CD4-positive, alpha-beta memory T cell (primary cell): ENCODE measurements at places on chromosomes 16 and 17.

- no peak for DNase-seq
Measured at GRCh38 chr17:67111327-67111726, 67.0 kb downstream of the CACNG1 start.

- no peak for DNase-seq
Measured at GRCh38 chr16:56558024-56558747, 6.7 kb upstream of the MT4 start.

DNA sequence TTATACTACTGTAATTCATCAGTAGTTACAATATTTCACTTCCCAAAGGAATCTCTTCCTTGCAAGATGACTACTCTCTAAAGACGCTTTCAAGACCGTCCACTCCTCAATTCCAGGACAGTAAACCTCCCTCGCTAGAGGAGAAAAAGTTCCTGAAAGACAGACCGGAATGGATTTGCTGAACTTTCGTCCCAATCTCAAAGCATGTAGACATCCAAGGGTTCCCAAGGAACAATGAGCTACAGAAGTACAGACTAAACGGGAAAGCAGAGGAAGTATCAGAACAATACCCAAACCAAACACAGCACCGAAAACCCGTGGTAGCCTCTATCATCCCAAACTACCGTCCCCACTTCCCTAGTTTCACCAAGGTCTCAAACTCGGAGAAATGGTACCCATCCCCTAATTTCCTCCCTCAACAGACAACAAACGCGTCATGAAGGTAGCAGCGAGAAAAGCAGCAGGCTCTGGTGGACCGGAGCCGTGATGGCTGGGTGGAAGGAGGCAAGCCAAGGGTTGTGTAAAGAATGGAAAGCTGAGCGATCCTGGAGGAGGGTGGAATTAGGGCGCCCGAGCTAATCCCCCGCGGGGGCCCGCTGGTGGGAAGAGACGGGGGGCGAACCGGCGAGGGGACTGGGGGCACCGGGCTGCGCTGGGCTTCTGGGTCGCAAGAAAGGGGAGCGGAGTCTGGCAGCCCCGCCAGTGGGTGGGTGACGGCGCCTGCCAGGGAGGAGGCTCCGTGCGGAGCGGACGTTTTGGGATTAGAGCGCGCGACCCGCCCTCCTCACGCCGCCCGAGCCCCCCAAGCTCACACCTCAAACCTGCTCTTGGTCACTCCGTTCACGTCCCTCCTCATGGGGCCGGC lies 647 bp downstream of the FBXL20 start:
- DNase-seq: peak; percentile 40

- DNase-seq: peak; percentile 20
Measured at GRCh38 chr17:45018848-45019711, 32.4 kb downstream of the DCAKD start.
